ENCODE measurements at places on chromosomes 5 and 9.

DNA sequence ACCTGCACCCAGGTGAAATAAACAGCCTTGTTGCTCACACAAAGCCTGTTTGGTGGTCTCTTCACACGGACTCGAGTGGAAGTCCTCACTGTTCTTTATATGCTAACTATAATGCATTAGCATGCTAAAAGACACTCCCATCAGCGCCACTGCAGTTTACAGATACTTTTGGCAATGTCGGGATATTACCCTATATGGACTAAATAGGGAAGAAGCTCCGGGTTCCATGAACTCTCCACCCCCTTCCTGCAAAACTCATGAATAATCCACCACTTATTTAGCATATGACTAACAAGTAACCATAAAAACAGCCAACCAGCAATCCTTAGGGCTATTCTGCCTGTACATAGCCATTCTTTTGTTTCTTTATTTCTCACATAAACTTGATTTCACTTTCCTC is 426.2 kb upstream of the PTPRD start:
- no peak for DNase-seq

DNA sequence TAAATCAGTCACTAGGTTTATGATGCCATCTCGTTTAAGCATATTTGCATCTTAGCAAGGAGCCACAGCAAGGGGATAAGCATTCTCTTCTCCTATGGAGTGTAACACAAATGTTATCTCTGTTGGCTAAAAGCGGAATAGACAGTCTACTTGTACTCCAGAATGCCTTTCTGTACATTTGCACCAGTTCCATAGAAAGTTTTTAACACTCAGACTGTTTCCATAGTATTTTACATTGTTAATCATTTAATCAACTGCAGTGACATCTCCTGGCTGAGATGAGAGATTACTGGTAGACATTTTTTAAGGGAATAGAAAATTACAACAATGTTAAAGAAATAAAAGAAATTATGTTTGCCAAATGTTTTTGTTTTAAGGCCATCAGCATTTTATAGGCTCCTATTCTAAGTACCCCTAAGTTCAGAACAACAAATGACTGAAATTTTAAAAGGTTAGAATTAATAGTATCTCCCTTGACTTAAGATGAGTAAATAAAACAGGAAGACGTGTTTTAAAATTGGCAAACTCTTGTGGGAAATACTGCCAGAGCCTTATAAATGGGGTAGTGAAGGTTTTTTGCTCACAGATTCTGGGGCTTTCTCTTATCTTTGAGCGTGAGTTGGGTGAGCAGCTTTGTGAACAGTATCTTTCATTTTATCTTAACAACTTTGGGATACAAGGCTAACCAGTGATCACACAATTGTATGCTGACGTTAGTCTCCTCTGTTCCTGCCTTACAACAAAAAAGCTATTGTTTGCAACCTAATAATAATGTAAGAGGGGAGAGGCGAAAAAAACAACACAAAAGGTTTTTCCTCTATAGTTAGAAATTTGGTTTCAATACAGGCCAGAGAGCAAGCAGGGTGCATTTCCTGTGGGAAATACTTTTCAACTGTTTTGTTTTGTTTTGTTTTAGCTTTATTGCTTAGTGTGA is 294.3 kb downstream of the FBXL7 start:
- DNase-seq = no peak

DNA sequence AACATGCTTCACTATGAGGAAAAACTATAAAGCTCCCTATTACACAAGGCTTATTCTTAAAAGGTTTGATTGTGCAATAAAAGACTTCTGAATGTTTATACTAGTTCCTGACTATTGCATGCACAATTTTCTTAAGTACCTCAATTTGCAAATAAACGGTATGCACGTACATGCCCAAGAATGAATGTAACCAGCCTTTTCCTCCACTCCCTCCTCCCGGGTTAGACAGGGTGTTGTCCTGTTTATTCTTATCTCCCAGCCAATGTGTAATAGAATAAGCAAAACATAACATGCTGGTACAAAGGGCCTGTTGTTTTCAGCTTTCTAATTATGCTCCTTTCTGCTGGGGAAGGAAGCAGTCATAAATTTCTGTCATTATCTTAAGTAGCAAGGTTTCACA is 79.1 kb downstream of the AOPEP start:
- no peak for DNase-seq

GRCh38 chr5:60379907-60380306 is 320.1 kb downstream of the DEPDC1B start:
- DNase-seq = no peak

DNA sequence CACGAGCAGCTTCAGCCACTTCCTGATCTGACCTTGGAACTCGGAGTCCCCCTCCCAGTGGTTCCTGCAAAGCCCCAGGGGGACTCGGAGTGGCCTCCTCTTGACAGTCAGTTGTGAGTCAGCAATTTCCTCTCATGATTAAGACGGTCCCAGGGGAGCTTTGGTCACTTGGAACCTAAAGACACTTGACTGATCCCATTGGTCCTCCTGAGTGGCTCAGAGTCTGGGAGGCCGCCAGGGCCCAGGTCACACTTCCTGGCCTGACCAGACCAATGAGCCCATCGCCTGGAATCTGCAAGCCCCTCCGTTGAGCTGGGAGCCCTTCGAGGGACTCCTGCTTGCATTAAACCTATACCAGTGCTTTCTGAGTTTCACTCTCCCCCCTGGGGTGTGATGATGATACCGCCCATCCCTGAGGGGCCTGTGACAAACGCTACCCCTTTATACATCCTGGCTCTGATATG is 29.1 kb downstream of the TSPAN17 start:
- DNase-seq = no peak

DNA sequence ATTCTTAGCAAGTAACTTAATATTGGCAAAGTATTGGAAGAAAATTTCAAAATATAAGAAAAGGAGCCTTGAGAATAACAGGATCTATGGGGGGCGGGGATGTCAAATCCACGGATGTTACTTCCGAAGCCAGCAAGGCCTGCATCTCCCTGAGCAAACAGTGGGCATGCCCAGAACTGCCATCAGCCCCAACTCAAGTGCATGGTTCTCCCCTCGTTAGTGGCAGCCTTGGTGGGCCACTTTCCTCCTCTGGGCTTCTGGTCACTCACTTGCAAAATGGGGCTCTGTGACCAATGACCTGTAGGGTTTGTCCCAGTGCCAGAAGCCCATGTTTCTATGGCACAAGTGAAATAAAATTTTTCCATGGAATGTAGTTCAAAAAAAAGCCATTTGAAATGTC is 27.2 kb upstream of the MED10 start:
- DNase-seq = no peak
